CD4-positive, alpha-beta T cell (primary cell): ENCODE measurements at places on chromosomes 7 and 10.

DNA sequence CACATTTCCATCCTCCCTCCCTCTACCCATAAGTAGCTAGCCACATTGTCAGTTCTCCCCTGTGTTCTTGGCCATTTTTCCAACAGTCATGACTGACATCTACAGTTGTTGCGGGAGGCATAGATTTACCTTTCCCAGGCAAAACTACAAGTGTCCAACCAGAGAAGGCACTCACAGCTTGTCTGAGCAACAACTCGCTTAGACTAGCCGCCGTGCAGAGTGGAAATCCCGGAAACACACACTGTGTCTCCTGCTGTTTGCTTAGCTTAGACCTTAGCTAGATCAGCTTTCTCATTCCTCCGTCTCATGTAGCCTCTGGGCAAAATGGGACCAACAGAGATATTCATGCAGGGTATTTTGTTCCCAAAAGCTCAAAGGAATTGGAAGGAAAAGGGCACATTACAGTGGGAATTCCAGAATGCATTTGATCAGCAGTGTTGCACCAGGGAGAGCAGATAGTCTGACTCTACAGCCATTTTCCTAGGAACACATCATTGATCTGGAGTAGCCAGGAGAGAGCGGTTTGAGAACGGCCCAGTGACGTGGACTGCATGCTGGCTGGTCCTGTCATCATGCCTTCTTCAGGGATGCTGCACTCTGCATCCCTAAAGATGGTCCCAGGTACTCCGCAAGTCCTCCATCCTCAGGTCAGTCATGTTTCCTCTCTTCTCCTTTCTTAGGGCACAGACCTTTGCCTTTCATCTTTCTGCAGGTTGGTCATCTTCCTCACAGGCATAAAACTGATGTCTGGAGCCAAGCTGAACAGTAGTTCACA is 89.4 kb downstream of the C10orf90 start:
- no peak for DNase-seq

DNA sequence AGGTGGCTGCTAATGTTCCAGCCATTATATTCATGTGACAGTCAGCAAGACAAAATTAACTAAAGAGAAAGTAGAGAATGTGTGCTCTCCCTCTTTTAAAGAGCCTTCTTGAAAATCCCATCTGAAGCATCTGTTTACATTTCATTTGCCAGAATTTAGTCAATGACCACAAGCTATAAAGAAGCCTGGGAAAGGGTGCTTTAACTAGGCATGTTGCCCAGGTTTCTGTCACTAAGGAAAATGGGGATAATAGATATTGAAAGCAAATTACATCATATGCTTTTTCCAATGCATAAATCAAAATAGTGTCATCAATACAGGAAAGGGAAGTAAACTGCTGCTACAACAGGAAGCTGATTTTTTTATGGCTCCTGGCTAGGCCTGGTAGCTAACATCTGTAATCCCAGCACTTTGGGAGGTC is 67.7 kb downstream of the ELAPOR2 start:
- DNase-seq = no peak

DNA sequence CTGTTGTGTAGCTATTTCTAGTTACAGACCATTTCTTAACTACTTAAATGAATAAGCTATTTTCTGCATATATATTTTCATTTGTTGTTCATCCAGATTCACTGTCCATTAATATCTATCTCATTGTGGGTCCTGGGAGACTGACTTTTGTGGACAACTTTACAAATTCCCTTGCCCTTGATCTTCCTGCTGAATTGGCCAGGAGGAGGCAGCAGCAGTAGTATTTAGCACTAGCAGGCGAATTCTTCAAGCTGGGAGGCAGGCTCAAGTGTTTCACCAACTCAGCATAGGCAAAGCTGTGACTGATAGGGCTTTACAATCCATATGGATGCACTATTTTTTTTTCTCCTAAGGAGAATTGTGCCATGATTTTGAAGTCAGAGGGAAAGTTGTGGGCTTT is 461.0 kb upstream of the NRG3 start:
- DNase-seq = no peak

DNA sequence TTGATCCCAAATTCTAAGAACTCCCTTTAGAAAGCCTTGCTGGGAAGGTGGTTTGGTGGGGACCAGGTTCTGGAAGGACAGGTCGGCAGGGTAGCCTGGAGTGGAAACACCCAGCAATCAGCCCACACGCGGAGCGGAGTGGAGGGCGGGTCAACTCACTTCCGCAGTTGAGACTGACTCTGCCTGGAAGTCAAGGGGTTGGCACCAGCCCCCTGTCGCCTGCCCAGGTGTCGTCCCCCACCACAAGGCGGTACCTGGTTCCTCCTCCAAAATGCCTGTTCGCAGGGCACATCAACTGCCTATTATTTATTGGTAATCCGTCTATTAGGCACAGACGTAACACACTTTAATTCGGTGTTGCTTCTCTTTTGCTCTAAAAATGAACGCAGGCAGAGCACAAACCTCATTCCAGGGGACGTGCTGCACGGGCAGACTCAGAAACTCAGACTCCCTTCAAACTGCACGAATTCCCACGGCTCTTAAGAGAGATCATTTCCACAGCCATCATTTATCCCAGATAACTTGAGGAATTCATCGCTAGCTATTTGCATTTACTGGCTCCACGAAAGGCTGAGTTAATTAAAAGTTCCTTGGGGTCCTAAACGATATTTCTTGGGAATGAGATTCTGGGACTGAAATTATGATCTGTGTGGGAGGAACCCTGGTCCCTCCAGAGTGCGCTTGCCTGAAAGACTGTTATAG is 248.2 kb upstream of the PPP2R2D start:
- no peak for DNase-seq

DNA sequence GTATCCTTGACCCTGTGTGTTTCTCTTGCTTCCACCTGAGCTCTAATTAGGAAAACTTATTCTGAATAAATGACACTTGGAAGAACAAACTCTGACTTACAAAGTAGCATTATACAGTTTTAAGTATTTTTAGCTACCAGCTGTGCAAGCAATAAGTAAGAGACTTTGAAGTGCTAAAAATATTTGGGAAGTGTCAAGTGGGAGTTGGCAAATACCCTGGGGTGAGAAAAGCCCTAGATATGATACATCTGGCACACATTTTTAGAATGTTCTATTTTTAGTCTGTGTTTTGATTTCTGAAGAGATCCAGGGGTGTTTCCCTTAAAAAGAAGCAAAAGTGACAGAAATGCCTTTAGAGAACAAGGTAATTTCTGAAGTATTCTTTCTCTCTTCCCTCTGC is 132.7 kb upstream of the TEX47 start:
- DNase-seq = no peak

GRCh38 chr7:20240080-20240926 is 23.1 kb upstream of the MACC1 start:
- DNase-seq = no peak

DNA sequence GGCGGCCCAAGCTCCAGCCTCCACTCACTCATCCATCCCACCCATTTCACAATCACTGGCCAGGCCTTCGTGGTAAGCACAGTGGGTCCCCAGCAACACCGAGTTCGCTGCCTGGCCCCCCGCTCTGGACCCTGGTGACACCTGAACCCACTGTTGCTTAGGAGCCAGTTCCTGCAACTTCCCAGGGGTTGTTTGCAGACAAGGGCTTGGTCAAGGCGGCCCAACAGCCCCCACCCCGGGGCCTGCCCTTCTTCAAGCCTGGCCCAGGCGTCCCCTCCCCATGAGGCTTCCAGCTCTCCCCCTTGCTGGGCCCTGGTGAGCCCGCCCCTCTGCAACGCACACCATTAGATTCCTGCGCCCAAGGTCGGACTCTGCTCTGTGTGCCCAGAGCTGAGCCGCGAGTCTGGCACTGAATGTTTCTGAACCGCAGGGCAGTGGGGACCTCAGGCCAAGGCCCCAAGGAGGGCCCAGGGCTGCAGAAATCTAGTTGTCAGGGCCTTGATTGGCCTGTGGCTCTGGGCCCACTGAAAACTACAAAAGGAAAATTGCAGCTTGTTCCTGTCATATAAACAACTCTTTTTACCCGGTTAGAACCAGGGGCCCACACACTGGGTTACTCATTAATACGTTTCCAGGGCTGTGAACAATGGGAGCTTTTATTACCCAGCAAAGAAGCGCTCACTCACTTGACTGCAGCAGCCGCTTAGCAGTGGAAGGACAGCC is 2.1 kb upstream of the COX19 start:
- no peak for DNase-seq

DNA sequence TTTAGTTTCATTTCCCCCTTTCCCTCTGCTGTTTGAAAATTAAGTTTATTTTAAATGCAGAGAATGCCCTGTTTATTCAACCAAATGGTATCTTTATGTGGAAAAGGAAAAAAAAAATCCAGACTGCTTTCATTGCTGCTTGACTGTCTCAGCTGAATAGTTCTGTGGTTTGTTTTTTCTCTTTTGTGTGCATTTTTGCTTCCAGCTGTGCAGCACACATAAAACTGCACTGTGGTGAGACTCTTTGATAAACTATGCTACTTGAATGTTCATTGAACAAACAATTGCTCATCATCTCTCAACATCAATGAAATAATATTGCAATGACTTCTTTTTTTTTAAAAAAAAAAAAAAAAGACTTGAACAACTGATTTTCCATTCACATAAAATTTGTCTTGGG is 78.6 kb upstream of the GLI3 start:
- no peak for DNase-seq

GRCh38 chr7:105036217-105037168 is 22.5 kb downstream of the KMT2E start:
- no peak for DNase-seq

DNA sequence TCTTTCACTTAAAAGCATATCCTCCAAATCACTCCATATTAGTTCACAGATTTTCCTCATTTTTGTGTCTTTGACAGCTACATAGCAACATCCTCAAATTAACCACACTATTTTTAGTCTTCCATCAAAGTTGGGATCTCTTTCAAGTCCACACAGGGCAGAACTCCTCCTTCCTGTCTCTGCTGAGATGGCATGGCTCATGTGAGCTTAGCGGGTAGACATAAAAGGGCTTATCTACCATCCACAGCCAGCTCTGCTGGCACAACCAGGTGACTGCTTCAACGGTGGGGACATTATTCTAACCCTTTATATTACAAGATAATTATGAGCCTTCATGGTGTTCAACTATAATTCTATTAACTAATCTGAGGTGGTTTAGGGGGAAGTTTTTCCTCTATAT is 35.5 kb downstream of the ICA1 start:
- no peak for DNase-seq

DNA sequence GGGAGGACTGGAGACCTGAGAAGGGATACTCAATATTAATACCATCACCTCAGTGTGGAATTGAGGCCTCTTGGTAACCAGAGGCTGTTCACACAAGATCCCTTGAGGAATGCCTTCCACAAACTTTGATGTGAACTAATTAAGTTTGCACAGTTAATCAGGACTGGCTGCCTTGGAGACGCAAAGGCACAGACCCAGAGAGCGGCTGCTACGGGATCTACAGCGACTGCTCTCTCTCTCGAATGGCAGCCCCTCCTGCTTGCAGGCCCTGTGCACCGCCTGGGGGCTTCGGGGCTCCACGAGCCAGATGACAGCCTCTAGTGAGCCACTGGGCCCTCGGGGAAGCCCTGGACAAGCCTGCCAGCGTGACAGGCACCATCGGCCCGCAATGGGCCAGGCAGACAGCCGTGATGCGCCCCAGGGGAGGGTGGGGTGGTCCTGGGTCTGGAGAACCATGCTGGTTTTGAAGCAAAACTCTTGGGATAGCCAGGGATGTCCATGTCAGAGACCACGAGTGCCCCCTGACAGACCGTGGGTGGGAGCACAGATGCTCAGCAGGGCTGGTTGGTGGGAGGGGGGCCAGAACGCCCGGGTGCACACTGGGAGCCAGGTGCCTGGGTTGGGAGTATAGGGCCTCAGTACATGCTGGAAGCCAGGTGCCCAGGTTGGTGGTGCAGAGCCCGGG is 195.6 kb downstream of the ELFN1 start:
- DNase-seq = no peak

DNA sequence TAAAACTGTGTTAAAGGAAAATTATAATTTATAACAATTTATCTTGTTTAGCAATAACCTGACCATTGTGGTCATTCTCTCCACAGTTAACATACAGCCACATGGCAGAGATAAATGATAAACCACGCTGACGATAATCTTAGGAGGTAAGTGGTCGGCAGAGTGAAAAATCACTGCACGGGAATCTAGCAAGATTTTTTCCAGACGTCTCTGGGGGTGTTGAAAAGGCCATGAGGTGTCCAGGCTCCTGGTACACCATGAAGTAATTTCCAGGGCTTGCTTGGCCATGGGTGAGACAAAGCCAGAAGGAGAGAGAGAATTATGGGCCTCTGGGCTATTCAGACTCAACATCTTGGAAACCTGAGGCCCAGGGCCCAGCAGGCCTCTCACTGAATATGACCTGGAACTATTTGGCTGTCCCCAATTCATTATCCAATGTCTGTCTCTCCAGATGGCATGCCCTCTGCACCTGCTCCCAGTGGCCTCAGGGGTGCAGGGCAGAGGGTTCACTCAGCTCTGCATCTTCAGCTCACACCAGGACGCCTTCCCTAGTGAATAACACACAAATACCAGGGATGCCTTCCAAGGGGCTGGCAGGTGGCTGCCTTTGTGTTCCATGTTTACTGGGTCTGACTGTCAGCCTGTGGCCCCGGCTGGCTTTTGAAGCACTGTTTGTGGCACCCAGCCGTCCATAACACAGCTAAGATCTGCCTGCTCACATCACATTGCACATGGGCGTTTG is 590.4 kb upstream of the PFKP start:
- DNase-seq = no peak
